ENCODE measurements at places on chromosomes 3 and 15.

- DNase-seq: no peak
Measured at GRCh38 chr3:53311882-53312281, 35.5 kb downstream of the DCP1A start.

DNA sequence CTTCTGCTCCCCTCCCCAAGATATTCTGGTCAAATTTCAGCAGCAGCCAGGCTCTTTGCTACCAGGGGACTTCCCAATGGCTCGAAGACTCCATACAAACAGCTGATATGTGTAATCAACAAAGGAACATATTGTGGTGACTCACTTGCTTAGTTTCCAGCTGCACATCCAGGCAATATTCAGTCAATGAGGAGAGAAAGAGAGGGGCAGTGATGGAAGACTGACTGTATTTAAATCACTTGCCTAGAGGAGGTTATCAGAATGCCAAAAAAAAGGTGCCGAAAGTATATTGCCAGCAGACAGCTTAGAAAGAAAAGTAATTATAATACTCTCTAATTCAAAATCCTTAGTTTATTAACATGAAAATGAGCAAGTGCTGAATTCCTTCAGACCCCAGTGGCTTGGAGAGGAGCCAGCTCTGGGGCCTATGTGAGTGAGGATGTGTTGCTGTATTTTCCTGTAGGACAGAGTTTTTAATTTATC, 236.5 kb downstream of the LRTM1 start:
- no peak for DNase-seq

GRCh38 chr3:294096-294495, 97.5 kb downstream of the CHL1 start:
- no peak for DNase-seq

DNA sequence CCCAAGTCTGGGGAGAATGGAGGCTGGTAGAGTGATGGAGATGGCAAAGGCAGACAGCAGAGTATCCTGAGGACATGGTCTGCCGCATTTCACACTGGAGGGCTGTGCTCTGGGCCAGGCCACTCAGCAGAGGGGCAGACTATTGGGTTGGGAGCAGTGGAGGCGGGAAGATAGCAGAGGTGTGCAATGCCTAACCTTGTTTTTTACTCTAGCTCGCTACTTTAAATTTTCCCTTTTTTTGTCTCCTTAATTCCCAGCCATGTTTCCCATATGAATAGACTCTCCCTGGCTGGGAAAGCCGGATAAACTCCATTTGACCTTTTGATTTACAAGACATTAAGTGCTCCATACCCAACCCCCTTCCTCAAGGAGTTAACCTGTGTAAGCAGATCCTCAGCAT, 33.5 kb upstream of the ST6GAL1 start:
- no peak for DNase-seq

GRCh38 chr15:25095179-25095578, 140.4 kb downstream of the SNRPN start:
- no peak for DNase-seq

GRCh38 chr15:98905963-98906711, 101.5 kb downstream of the PGPEP1L start:
- DNase-seq: no peak

- DNase-seq: no peak
Measured at GRCh38 chr3:141466633-141467169, 20.1 kb upstream of the RASA2 start.

DNA sequence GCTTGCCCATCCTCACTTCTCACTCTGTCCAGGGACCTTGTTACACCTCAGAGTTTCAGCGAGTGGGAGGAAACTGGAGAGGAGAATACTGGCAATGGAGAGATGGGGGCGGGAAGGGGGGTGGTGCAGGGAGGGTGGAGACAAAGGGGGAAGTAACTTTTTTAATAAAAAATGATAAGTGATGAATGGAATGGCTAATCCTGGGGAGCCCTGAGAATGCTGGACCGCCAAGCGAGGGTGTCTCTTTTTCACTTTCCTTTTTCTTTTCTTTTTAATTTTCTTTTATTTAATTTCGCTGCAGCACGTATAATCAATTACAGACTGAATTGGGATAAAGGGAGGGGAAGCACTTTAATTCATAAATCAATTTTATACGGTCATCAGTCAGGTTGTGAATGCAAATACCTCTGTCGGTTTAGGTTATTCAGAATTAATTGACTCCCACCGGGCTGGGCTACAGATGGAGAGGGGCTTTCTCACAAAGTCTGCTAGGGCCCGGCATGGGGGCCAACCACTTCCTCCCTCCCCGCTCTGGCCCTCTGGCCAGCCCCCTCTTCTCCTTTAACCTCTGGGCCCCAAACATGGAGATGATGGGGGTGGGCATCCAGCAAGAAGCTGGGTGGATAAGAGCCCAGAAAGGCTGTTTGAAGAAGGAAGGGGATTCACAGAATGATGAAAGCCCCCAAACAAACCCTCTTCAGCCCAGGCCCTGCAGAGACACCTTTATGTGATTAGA, 106.8 kb upstream of the BOC start:
- no peak for DNase-seq
